Immature natural killer cell (primary cell): ENCODE measurements at places on chromosomes 1 and 21. TPM values are rescaled to one million over a fixed set of nuclear protein-coding genes. Genes with fewer than 3 reads are reported as not detected.

- no peak for DNase-seq
Observed at GRCh38 chr21:44766014-44766817, 35.4 kb downstream of the UBE2G2 start.

DNA sequence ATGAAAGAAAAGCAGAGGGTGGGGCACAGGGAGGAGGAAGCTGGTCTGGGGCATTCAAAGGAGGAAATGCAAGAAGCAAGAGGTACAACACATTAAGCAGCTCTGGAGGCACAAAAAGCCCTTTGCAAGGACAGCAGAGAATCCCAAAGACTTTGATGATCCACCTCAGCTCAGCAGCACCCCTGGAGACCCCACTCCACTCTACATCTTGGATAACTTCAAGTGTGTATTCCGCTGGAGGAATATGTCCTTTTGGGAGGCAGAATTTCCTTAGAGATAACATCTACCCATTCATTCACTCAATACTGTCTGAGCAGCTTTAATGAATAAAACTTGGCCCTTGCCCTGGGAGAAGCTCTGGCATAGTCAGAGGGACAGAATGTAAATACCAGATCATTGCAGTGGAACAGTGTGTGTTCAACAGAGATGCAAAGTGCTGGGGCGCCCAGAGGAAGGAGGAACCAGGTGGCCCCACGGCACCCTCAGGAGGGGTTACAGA, 599.7 kb downstream of the KIF26B start:
- DNase-seq, result no peak

DNA sequence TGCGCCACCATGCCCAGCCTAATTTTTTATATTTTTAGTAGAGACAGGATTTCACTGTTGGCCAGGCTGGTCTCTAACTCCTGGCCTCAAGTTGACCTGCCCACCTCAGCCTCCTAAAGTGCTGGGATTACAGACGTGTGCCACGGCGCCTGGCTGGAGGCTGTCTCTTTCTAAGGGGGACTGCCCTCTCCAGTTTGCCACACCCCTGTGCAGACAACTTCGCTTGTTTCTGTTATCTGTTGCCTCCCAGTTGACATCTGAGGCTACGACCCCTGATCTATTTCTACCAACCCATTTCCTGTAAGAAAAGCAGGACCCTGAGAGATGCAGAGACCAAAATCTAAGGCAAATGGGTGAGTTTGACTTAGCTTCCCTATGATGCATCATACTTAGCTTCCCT, 24.0 kb upstream of the VASH2 start:
- DNase-seq, result no peak

DNA sequence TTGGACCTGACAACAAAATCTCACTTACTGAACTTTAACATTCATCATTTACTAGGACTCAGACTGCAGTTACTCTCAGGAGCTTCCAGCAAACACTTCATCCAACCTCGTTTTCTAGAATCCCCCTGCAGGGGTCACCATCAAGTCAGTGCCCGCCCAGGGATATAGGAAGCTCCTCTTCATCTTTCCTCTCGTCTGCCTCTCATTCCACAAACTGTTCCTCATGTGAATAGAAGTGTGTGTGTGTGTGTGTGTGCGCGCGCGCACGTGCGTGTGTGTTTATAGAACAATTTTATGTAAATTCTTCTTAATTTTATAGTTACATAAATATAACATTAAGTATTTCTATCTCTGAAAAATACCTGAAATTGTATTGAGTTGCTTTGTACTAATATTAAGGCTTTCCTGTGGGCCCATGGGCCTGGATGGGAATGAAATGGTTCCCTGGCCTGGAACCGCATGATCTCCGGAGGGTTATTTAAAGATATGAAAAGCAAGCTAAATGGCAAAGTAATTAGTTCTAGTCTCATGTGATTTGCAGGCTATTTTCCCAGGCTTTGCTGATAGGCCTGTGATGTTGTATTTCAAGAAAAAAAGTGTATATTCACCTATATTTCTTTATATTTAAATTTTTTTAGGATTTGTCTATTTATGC, 21.7 kb upstream of the ABCD3 start:
- DNase-seq, result no peak

- no peak for DNase-seq
Observed at GRCh38 chr1:159187647-159188374, 16.4 kb downstream of the CADM3 start.

DNA sequence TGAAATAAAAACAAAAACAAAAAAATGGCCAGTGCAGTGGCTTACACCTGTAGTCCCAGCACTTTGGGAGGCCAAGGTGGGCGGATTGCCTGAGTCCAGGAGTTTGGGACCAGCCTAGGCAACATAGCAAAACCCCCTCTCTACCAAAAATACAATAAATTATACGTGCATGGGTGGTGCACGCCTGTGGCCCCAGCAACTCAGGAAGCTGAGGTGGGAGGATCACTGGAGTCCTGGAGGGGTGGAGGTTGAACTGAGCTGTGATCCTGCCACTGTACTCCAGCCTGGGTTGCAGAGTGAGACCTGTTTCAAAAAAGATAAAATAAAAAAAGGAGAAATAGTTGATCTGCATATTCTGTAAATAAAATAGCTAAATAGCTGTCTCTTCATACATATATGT, 41.2 kb downstream of the HS2ST1 start:
- DNase-seq, result no peak

DNA sequence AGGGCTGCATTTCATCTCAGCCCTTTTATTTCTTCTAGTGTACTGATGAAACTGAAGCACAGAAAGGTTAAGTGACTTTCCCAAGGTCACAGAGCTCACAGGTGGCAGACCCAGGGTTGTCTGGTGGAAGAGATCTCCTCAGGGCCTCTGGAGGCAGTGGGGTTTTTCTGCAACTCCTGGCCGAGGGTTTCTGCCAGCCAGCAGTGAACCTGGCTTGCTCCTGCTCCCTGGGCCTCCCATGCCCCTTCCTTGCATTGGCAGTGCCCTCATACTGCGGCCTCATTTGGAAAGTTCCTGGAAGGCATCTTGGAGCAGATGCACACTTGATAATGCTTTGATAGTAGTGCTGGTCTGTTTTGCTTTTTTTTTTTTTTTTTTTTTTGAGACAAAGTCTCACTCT, 7.7 kb downstream of the GALNT2 start:
- no peak for DNase-seq

GRCh38 chr1:155003227-155003765, 694 bp downstream of the ZBTB7B start:
- DNase-seq, result no peak

- DNase-seq, result no peak
Observed at GRCh38 chr1:9240914-9241820, 6.6 kb downstream of the H6PD start.

GRCh38 chr1:70034403-70034802, 171.0 kb downstream of the LRRC40 start:
- no peak for DNase-seq

DNA sequence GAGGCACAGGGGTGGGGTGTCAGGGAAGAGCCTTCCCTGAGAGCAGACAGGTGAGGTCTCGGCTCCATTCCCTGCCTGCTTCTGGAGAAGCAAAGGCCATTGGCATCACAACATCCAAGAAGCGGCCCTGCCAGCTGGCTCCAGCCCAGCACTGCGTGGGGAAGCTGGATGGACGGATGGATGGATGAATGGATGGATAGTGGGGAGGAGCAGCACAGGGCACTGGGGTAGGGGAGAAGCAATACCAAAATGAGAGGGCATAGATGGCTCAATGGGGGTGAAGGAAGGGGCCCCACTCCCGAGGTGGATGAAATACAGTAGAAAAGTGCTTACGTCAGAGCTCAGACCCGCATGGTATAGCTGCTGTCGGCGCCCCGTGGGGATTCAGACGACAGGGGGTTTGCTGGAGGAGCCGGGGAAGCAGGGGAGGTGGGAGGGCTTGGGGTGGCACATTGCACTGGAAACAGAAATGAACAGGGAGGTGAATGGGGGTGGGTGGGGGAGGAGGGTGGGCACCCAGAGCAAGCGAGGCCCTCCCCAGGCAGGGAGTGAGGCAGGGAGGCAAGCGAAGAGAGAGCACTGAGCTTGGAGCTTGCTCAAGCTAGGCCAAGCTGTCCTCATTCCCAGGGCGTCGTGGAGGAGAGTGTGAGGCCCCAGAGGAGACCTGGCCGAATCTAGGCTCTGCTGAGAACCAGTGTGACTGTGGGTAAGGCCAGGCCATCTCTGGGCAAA, 9.5 kb upstream of the GOLT1A start:
- DNase-seq, result no peak

DNA sequence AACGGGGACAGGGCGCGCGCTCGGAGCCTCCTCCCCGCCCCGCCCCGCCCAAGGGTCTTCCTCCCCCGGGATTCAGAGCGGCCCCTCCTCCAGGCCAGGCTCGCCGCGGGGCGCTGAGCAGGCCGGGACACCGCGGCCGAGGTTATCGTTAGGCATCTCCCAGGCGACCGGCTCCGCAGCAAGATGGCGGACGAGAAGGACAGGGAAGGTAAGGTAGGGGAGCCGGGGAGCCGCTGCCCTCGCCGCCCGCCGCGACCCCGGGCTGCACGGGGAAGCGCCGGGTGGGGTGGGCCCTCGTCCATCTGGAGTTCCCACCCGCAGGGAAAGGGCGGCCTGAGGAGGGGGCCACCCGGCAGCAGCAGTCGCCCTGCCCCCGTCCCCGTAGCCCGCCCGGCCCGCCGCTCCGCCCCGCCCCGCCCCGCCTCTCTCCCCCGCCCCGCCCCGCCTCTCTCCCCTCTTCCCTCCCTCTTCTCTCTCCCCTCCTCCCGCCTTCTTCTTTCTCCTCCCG, 105.9 kb upstream of the HNRNPU start:
- DNase-seq, result peak; percentile 85

The SLC44A3 gene
- polyA plus RNA-seq, result not detected

The EDEM3 gene
- polyA plus RNA-seq, result 4.8 TPM

The KRTAP10-9 gene
- not detected for polyA plus RNA-seq

The S100A8 gene
- polyA plus RNA-seq, result 20.3 TPM

The SYT2 gene
- polyA plus RNA-seq, result not detected
